Stimulated activated CD8-positive, alpha-beta memory T cell treated with anti-CD3 and anti-CD28 coated beads, Interleukin-4, amount 100 ng/mL, for 48 hours (primary cell): ENCODE measurements at places on chromosomes 11 and 22.

DNA sequence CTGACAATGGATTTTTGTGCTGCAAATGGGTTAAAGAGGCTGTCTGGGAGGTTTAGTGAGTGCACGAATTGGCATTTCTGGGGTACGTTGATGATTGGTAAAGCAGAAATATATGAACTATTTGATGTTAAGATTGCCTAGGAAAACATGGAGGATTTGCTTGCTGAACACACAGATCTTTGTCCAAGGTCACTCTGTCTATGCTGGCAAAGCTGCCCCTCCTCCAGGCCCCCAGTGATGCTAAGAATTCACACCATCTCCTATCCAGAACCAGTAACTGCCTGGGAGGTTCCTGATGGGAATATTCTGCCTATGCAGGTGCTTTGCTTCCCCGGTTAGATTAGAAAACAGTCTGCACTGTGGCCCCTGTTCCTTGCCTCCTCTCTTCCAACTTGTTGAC lies 5.8 kb downstream of the MTNR1B start:
- no peak for DNase-seq

DNA sequence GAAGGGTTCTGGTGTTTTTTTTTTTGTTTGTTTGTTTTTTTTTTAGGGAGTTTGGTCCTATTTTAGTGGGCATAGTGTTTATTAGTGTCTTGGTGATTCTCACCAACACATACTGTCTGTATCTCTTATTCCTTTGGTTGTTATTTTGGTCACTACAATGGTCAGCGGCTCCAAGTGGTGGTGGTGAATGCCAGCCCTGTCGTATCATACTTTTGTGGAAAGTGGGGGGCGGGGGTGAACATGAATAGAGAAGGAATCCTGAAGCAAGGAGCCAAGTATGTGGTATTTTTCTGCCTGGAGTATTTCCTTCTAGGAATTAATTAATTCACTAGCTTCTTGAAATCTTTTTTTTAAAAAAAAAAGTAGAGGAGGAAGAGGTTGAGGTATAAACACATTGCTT lies 79.6 kb downstream of the GRK3 start:
- DNase-seq, result no peak

DNA sequence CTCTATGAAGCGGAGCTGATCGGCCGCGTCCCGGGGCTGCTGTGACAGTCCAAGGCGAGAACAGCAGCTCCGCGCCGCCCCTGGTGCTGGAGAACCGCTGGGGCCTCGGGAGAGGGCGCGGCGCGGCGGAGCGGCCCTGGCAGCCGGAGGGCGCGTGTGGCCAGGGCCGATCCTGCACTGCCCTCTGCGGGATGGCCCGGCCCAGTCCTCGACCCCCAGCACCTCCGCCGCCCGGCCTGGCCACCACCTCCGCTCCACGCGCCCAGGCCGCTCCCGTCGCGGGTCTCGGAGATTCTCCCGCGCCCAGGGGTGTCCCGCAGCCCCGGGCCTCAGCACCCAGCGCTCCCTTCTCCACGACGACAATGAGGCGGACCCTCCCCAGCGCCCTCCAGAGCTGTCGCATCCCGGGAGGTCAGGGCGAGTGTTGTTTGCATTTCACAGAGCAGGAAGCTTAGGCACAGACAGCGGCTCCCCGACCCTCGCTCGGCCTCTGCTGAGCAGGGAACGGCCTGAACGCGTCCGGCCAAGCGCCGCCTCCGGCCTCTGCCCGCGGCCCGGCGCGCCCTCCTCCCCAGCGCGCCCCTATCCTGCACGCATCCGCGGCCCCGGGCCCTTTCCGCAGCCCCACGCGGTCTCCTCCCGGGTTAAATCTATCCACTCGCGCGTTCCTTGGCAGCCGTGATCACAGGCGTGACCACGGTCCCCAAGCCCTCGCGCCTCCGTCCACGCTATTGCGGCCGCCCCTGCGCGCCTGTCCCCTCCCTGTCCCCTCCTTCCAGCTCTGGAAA lies 109.7 kb downstream of the WNT7B start:
- DNase-seq, result no peak

DNA sequence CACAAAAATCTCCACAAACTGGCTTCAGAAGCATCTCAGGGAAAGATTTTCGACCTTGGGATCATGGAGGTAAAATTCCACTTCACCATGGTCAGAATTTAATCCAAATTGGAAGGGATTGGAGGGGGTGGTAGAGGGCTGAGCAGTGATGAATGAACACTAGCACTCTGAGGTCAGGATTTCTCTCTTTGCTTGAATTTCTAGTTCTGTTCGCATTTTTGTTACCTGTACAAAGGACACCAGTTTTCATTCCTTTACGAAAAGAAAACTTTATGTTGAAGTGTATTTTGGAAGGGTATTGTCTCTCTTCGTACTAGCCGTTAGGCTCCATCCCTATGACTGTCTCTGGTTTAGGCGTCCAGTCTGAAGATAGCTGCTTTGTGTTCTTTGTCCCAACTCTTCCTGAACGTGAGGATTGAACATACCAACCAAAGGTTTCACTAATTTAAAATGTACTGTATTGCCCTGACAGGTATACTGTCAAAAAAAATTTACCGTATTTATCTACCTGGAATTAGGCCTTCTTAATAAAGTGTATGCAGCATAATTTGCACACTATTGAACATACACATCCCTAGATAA lies 772 bp downstream of the GRAP2 start:
- DNase-seq, result no peak

- no peak for DNase-seq
Observed at GRCh38 chr11:31646216-31646615, 136.6 kb downstream of the ELP4 start.

DNA sequence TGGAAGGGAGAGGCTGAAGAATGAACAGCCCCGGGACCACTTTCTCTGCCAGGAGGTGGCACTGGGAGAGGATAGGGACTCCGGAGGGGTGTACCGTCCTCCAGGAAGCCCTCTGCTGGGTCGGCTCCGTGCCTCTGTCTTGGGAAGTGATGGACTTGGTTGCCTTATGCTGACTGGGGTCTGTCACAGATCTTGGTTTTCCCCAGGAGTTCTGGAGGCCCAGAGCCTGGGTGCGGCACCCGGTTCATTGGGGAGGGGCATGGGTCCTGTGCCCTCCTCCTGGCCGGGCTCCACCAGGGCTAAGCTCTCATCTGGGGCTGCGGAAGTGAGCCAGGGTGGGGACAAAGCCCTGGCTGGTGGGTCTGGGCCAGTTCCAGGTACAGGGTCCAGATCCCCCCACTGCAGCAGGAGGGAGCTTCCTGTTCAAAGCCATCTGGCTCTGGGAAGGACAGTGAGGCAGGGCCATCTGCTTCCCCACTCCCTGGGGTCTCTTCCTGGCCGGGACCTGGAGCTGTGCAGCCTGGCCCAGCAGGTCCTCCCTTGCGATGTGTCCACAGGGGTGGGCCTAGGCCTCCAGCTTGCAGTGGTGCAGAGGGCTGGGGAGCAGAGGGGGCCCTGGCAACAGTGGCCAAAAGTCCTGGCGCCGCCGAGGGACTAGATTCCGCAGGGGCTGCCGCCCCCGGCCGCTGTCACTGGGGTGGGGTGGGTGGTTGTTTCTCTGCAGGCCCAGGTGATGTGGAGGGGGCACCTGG lies 1.1 kb upstream of the AP2A2 start:
- DNase-seq, result no peak

DNA sequence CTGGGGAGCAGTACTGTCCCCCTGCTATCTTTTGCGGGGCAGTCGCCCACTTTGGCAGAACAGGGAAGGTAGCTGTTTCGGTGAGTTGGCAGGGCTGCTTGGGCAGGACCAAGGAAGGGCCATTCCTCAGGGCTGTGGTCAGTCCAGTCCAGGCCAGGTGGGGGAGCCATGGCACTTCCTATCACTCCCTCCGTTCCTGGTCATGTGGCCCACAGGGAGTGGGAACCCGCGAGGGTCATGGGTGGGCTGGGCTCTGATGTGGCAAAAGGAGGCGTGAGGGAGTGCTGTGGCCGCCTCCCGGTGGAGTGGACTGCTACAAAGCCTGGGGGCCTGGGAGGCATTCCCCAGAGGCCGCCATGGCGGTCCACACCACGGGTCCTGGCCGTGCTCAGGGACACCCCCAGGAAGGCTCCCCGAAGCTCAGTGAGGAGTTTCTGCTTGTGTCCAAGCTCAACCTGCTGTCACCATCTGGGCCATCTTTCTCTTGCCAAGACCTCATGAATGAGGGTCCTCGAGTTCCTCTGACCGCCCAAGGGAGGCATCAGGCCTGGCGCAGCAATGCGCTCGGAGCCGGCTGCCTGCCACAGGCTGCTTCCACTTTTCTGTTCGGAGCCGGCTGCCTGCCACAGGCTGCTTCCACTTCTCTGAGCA lies 11.9 kb downstream of the CHID1 start:
- DNase-seq, result no peak

DNA sequence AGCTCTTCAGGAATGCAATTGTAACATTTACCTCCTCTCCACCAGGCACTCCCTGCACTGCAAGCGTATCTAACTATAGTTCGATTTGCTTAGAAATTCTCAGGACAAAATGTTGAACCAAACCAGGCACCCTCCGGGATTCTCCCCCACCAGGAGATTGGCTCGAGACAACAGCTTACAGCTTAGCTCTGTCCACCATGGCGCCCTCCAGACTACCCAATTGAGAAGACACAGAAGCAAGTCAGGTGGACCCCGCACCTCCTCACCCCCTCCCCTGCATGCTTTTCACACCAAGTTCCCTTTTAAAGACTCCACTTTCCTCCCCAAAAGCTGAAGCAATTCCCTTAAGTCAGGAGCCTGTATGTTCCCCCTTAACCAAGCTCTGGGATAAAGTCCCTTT lies 34.7 kb upstream of the RFPL3 start:
- DNase-seq, result no peak

- no peak for DNase-seq
Observed at GRCh38 chr11:94770563-94771120, 2.5 kb downstream of the AMOTL1 start.

- no peak for DNase-seq
Observed at GRCh38 chr11:93685196-93685595, 23.7 kb downstream of the CEP295 start.

GRCh38 chr11:10385696-10386095 lies 69.4 kb upstream of the AMPD3 start:
- DNase-seq, result no peak

DNA sequence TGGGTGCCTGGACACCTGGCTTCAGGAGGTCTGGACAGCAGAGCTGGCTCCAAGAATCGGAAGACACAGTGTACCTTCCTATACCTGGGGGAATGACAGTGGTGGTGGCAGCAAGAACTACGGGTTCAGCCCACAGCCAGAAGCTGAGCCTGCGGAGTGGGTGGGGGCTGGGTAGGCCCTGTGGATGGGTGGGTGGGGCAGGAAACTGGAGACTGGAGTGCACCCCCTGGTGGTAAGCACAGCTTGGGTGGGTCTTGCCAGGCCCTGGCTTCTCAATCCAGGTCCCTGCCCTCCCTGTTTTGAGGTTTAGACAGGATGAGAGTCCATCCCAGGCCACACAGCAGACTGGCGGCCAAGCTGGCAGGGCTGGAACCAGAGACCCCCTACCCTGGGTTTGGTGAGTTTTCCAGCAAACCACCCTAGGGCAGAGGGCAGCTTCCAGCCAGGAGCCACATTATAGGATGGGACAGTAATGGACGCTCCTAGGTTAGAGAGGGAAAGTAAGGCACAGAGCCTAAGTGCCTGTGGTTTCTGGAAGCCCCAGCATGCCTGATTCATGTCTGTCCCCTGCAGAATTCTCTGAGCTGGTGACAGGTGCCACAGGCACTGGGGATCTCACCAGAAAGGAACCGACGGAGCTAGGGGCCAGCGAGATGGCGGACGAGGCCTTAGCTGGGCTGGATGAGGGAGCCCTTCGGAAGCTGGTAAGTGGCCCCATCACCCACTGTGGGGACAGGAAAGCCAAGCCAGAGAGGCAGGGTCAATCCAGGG lies 1.7 kb downstream of the SMTN start:
- DNase-seq, result peak; percentile 85

GRCh38 chr11:117425679-117426296 lies 98.1 kb downstream of the CEP164 start:
- no peak for DNase-seq

DNA sequence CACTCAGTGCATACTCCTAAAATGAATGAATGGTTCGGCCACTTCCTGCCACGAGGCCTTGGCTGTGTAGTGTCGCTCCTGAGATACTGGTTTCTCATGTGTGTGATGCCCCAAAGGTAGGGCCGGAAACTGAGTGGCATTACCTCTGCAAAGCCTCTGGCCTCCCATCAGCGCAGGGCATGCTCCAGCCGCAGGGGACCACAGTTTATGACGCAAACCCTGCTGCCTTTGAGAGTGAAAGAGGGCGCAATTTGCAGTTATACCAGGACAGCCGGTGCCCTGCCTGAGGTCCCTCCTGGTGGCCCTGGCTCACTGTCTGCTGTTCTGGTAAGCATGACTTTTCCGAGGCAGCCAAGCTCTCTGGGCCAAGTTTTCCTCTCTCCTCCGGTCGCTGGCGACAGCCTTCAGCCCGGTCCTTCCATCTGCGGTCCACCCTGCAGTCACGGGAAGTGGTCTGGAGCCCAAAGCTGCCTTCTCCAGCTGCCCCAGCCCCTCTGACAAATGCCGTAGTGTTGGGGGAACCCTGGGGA lies 2.4 kb upstream of the FGF3 start:
- no peak for DNase-seq

GRCh38 chr11:83172551-83172950 lies 15.6 kb downstream of the PCF11 start:
- no peak for DNase-seq

GRCh38 chr22:44828193-44828592 lies 75.8 kb downstream of the ARHGAP8 start:
- peak; percentile 63 for DNase-seq

DNA sequence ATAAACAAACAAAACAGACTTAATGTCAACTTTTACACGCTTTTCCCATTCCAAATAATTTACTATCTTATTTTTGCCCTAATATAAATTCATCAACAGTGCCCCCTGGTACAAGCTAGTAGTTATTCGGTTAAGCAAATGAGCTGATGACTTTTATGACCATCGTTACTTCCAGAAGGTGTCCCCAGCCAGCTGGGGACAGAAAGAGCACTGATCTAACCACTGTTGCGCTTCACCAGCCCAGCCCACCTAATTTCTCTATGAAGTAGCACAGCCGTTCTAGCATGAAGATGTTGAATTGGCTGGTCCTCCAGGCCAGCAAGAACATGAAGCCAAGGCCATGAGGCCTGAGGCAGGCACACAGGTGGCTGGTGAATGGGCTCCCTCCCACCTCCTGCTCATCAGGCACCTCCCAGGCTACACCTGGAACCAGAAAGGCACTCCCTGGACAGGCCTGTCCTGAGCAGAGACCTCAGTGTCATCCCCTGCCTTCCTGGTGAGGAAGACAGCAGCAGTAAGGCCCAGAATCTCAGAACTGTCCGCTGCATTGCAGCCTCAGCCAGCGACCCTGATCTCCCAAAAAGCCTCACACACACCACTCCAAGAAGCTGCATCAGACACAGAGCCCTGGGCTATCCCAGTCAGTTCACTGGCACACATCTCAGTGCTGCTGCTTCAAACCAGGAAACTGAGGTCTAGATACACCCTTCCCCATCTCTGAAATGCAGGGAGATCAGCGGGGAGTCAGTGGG lies 12.9 kb downstream of the GNB1L start:
- DNase-seq, result no peak
